ENCODE measurements at places on chromosomes 1 and 21.
A peak's percentile ranks its signal among the peaks of the same experiment; 100 is the strongest.

DNA sequence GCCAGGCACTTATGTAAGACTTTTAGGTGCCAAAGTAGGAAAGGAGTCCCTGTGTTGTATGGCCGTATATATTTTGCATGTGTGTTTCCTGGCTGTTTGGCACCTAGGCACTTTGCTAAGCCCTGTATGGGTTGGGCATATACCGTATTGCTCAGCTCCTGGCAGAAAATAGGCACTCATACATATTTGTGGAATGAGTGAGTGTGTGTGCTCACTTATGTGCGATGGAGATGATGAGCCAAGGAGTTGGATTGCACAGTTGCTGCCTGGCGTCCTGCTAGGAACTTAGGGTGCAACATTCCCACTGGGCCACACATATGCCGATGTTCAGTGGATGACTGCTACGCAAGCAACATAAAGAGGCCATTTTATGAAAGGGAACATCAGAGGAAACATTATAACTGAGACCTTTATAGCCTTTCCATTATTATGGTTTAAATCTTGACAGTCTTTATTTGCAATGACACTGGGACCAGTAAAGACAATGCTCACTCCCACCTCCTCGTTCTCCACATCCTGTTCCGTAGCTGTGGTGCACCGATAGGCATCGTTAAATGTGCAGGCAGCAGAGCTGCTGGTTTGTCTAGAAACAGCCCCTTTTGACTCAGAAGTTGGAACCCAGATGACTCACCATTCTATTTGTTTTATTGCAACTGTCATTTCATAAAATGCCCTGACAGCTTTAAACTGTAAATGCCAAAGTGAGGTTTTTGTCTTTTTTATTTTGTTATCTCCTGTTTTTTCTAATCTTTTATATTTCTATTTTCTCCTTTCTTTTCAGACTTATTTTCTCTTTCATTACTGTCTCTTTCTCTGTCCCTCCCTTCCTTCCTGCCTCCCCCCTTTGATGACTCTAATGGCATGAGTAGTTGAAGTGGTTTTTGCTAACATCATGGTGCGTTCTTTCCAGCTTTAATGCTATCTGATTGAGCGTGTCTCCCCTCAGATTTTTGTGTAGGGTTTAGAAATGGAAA lies 36.1 kb downstream of the PEX14 start:
- peak overlapping the region; percentile 27 for H3K27ac ChIP-seq
- no peaks in the 10 kb centered on the region for H3K36me3 ChIP-seq
- peaks cover 47% of the 10 kb centered on the region for H3K4me1 ChIP-seq
- no peaks in the 10 kb centered on the region for H3K27me3 ChIP-seq

DNA sequence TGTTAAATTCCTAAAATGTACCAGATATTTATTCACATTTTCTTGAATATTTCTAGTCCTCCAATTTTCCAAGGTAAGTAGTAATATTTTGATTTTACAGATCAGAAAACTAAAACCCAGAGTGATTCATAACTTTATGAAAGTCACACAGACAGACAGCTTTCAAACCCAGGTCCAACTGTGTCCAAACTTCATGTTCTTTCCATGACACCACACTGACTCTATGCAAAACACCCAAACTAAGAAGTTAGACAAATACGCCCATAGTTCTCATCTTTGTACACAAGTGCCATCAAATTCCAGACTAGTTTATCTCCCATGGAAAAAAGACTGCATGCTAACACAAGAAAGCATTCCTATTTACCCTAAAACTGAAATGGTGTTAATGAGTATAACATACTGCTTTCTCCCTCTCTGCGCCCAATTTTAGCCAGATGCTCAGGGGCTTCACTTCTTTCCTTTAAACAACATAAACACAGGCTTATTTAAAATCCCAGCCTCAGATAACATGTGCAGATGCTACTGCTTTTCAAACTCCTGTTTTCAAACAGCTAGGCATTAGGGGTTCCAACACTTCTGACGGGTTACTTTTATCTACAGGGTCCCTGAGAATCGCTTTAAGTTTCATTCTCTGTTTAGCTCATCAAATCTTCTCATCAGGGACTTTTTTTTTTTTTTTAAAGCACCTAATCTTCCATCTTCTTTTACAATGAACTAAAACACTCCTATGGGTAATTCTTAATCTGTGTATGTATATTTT lies 44.6 kb downstream of the WASF2 start:
- H3K36me3 ChIP-seq, result peaks cover 11% of the 10 kb centered on the region
- H3K27ac ChIP-seq, result peak overlapping the region; percentile 68
- H3K27me3 ChIP-seq, result no peaks in the 10 kb centered on the region
- DNase-seq, result no peak

DNA sequence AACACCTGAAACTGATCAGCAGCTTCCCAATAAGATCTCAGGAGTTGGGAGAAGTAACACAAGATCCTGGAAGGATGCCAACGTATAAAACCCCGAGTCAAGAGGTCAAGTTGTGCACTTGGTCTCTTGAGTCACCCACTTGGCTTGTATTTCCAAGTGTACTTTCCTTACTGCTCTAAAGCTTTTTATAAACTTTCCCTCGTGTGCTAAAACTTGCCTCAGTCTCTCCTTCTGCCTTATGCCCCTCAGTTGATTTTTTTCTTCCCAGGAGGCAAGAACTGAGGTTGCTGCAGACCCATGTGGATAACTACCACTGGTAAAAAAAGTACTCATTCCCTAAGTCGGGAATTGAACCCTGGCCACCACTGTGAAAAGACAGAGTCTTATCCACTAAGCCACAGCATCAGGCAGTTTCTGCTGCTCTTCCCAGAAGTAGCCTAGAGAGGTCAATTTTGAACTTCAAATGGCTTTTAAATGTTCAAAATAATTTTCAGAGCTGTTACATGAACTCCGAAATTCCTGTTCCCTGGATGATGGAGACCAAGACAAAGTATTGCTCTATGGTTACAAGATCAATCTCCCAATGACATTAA lies 28.9 kb downstream of the ITLN2 start:
- no peaks in the 10 kb centered on the region for H3K36me3 ChIP-seq
- DNase-seq, result no peak
- H3K4me3 ChIP-seq, result no peak overlapping the region
- no peaks in the 10 kb centered on the region for H3K4me1 ChIP-seq
- no peak overlapping the region for H3K27ac ChIP-seq

GRCh38 chr1:204331275-204331674 lies 28.5 kb downstream of the PLEKHA6 start:
- peaks cover 42% of the 10 kb centered on the region for H3K4me1 ChIP-seq
- no peaks in the 10 kb centered on the region for H3K27me3 ChIP-seq
- H3K4me3 ChIP-seq, result no peak overlapping the region
- no peak for DNase-seq
- no peaks in the 10 kb centered on the region for H3K36me3 ChIP-seq
- H3K27ac ChIP-seq, result peak overlapping the region; percentile 49

DNA sequence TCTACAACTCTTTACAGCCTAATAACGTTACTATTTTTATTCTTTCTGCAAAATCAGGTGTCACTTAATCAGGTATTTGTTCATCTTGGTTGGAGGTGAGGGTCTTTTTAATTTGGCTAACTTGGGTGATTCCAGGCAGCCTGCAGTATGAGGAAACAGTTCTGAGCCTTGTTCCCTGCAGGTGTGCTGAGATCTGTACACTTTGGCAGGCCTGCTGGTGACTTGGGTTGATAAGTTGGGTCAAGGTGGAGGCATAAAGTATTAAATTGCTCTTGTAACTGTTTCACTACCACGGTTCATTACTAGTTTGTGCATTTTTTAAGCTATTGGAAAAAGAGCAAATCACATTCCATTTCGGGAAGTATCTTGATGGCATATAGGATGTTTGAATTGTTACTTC lies 10.0 kb downstream of the MAP3K21 start:
- peaks cover 15% of the 10 kb centered on the region for H3K27me3 ChIP-seq
- no peaks in the 10 kb centered on the region for H3K36me3 ChIP-seq
- DNase-seq, result no peak
- no peak overlapping the region for H3K27ac ChIP-seq

GRCh38 chr1:184276416-184276815 lies 110.4 kb upstream of the C1orf21 start:
- peaks cover 3% of the 10 kb centered on the region for H3K36me3 ChIP-seq
- no peak for DNase-seq
- no peak overlapping the region for H3K4me3 ChIP-seq

- H3K36me3 ChIP-seq, result no peaks in the 10 kb centered on the region
- DNase-seq, result peak; percentile 38
- no peaks in the 10 kb centered on the region for H3K27me3 ChIP-seq
- H3K4me3 ChIP-seq, result no peak overlapping the region
- H3K27ac ChIP-seq, result no peak overlapping the region
Measured at GRCh38 chr1:16605532-16606505, 7.5 kb downstream of the NBPF1 start.

DNA sequence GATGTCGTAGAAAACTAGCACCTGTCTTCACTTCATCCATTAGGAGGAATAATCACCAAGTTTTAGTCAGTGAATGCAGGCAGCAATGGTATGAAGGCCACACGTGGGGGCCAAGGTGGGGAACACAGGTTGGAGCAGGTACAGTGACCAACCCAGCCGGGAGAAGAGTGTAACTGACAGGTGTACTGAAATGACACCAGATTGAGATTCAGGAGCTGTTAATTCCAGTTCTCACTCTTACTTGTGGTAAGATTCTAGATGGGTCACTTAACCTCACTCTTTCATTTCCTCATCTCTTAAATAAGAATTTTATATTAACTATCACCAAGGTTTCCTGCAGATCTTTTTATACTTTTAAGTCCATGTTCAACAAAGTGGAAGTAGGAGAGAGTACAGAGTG lies 206.2 kb upstream of the PTBP2 start:
- no peak overlapping the region for H3K4me3 ChIP-seq
- H3K27ac ChIP-seq, result peak overlapping the region; percentile 28
- no peaks in the 10 kb centered on the region for H3K27me3 ChIP-seq
- DNase-seq, result no peak
- no peaks in the 10 kb centered on the region for H3K36me3 ChIP-seq

DNA sequence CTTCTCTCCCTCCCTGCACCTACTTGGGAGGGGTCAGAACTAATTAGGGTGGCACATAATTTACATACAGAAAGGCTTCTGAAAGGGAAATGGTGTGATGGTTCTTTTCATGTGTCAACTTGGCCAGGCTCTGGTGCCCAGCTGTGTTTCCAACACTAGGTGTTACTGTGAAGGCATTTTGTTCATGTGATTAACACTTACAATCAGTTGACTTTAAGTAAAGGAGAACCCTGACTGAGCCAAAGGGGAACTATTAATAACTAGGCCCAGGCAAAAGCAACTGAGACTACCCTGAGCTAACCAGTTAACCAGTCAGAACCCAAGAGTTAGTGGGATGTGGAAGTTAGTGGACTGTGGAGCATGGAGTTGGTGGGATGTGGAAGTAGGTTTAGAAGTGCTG lies 114.9 kb downstream of the SEC16B start:
- H3K4me1 ChIP-seq, result peaks cover 18% of the 10 kb centered on the region
- peaks cover 18% of the 10 kb centered on the region for H3K27me3 ChIP-seq
- no peak overlapping the region for H3K27ac ChIP-seq

DNA sequence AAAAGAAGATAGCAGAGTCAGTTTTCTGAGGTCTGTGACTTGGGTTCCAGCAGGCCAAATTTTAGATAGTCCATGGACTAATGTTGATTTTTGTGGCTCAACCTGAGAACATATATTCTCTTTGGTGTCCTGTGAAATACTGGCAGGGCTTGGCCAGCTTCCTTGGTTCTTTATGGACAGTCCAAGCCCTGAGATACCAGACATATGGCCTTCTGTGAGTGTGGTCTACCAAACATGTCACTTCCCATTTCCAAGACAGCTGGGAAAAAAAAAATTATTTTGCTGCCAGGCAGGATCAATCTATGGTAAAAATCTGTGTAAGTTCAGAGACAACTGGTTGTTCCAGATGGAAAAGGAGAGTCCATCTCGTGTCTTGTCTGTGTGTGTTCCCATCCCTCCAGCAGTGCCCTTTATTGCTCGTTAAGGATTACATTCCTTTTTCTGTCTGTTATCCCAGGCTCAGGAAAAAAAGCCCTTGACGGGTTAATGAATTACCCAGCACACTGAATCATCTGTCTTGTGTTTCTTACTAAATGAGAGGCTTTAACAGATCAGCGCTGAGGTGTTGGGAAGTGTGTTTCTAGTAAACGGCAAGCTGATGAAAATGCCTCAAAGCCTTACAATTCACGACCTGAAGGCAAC lies 33.4 kb upstream of the XPR1 start:
- DNase-seq, result no peak
- H3K36me3 ChIP-seq, result no peaks in the 10 kb centered on the region
- H3K27me3 ChIP-seq, result peaks cover 12% of the 10 kb centered on the region
- H3K27ac ChIP-seq, result no peak overlapping the region
- no peak overlapping the region for H3K4me3 ChIP-seq

DNA sequence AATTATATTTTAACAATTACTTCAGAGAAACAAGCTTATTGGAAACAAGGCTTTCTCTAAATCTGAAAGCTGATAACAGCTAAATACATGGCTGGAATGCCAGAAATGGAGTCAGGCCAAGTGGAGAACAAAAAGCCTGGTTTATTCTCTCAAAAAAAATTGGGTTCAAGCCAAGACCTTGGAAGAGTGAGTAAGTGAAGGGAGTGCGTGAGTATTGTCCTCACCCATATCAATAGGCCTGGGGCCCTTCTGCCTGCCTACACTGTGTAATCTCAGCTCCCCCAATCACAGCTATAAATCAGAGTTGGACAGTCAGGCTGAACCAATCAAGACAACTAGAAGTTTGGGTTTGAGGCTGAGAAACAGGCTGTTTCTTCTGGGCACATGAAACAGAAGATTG lies 7.4 kb downstream of the KYAT3 start:
- H3K4me3 ChIP-seq, result no peak overlapping the region
- peak overlapping the region; percentile 81 for H3K27ac ChIP-seq
- H3K4me1 ChIP-seq, result peaks cover 65% of the 10 kb centered on the region
- H3K27me3 ChIP-seq, result no peaks in the 10 kb centered on the region

DNA sequence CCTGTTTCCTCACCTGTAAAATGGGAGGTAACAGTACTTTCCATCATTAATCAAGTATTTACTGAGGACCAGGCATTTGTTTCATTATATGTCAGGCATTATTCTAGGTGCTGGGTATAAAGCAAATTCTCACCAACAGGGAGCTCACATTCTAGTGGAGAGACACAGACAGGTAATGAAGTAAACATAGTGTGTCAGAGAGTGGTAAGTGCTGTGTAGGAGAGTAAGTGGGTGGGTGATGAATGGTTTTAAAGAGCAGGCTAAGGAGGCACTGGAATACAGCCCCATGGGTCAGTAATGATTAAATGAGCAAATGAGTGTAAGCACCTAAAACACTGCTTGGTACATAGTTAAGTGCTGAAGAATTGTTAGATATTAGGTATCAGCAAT lies 60.4 kb downstream of the DNTTIP2 start:
- DNase-seq, result no peak
- peaks cover 45% of the 10 kb centered on the region for H3K4me1 ChIP-seq
- H3K27me3 ChIP-seq, result no peaks in the 10 kb centered on the region
- H3K27ac ChIP-seq, result peak overlapping the region; percentile 84
- no peaks in the 10 kb centered on the region for H3K36me3 ChIP-seq
- H3K4me3 ChIP-seq, result no peak overlapping the region

- peaks cover 13% of the 10 kb centered on the region for H3K36me3 ChIP-seq
- no peak for DNase-seq
- no peak overlapping the region for H3K4me3 ChIP-seq
- peaks cover 37% of the 10 kb centered on the region for H3K4me1 ChIP-seq
- no peaks in the 10 kb centered on the region for H3K27me3 ChIP-seq
Measured at GRCh38 chr21:25999921-26000582, 170.5 kb downstream of the APP start.

All from mesothelial cell of epicardium (in vitro differentiated cells).